Adipocyte (in vitro differentiated cells): ENCODE measurements at places on chromosomes 3 and 15.

- DNase-seq: no peak
These were observed 541.7 kb upstream of the ZNF385D start for GRCh38 chr3:22292681-22293080.

DNA sequence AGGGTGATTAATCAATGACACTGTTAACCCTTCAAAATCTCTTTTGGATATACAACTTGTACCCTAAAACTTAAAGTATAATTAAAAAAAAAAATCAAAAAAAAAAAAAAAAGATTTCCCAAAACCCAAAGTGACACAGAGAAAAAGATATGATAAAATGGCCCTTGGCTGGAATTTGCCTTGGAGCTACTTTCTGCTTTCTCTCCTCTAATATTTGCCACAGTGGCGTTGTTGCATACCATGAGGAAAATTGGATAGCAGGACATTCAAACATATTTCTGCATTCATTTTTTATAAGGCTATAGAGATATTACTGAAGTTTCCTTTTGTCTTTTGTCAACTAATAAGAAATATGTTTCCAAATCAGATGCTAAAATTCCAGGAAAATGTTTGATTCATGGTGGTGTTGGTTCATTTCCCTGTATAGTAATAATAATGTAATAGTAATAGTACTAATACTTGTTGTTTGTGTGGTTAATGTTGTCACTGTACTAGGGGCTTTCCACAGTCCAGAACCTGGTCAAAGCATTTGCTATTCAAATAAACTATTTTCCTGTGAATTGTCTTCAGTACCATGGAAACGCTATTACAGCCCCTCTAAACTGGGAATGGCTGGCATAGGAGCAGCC is 441.3 kb upstream of the THBS1 start:
- no peak for DNase-seq

GRCh38 chr15:62900071-62900802 is 142.3 kb upstream of the TPM1 start:
- no peak for DNase-seq

DNA sequence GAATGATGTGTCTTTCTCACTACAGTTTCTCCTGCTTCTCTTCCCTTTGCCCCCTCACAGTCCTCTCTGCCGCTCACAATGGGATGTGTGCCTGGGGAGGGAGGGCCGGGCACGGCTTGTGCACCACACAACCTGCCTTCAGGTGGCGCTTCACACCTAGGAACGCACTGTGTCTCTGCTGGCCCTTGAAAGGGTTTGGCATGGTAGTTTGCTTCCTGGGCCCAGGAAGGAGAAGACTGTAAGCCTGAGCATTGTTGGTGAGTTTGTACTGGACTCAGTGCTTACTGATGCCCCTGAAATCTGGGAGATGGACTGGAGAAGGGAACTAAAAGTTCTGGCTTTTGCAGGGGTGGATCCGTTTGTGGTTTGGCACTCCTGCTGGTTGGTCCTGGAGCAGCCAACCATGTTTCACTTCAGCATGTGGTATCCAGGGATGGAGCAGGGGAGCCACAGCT is 9.2 kb downstream of the ALPK3 start:
- no peak for DNase-seq

DNA sequence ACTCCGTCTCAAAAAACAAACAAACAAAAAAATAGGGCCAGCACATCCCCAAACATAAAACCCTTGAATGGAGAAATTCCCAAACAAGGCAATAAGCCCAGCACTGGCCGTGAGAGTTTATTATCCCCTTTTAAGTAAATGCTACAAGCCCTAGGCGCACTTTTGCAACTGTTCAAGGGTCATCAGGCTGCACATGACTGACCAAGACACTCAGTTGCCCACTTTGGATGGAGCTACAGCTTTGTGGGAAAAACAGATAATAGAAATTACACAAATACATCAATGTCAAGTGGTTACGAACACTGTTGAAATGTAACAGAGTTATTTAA is 33.7 kb upstream of the ZNF445 start:
- peak; percentile 9 for DNase-seq

DNA sequence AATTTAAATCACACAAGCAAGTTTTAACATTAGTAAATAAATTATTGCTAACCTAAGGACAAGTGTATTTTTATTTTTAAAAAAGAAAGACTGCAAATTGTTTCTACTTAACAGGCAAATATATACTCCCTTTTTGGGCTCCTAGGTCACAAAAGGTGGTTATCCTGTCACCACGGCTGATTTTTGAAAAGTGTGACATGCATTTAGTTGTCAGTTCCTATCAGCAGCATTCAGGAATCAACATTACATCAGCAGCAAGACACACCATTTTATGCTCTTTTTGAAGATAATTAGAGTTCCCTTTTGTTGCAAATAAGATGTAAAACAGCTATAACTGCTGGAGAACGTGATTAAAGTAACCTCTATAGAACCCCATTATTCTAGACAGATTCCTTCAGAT is 357.5 kb upstream of the TMCO5A start:
- no peak for DNase-seq

GRCh38 chr3:65114041-65114440 is 426.2 kb upstream of the ADAMTS9 start:
- no peak for DNase-seq

GRCh38 chr3:97177242-97177641 is 362.8 kb downstream of the EPHA6 start:
- DNase-seq: no peak

DNA sequence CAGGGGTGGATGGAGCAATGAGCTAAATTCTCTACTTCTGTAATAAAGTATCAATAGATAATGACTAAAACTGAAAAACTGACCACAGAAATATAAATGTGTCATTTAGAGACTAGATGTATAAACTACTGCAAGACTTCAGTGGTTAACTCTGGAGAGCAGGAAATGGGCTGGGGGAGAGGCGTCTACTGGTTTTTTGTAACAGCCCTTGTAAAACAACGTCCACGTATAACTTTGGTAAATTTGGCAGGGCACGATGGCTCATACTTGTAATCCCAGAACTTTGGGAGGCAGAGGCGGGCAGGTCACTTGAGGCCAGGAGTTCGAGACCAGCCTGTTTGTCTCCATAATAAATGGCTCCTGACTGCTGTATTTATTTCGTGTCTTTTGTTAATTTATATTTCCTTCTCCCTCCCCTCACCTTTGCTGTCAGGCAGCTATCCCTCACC is 12.5 kb downstream of the RAB27A start:
- DNase-seq: no peak

DNA sequence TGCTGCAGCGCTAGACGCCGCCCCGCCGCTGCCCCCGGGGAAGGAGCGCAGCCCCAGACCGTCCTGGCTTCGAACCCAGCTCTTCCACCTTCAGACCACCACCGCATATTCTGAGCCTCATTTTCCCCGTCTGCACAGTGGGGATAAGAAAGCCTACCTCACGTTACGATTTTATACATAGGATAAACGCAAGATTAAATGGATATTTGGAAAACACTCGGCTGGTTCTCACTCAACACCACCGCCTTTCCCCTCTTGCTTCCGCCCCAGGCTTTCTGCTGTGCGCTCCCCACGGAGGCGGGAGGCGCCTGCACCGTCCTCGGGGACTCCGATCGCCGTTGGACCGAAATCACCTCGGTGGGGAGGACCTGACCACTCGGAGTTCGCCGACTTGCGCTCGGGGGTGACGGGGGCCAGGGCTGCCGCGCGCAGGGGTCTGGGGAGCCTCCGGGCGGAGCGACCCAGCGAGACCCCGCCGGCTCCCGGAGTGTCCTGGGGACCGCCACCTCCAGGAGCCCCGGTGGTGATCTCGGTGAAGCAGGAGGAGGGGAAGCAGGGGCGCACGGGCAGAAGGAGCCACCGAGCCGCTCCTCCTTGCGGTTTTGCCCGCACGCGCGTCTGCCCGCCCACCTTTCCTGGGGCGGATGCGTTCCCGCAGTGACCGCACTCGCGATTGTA is 4.0 kb downstream of the FBXL22 start:
- DNase-seq: peak; percentile 74

- DNase-seq: no peak
These were observed 119.3 kb downstream of the TMCO5A start for GRCh38 chr15:38053776-38054175.

DNA sequence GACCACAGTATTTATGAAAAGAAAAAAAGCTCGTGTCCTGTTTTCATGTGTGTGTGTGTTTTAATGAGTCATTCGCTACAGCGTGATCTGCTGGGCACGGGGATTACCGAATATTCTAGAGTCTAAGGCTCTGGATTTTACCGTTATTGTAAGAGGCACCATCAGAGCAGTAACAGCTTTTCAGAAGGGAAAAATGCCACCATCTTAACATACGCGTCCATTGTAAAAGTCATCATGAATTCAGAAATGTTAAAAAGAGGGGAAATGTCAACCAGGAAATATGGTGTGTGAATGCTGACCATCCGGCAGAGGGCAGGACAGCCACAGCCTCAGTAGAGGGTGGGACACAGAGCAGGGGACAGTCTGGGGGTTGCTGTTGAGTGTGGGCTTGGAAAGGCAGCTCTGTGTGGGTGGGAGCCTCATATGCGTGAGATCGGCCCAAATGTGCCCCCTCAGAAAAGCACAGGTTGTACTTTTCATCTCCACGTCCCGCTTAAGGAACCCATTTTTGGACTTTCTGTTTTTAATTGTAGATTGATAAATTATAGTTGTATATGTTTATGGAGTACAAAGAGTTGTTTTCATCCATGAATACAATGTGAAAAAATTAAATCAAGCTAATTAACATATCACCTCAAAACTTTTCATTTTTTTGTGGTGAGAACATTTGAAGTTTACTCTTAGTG is 69.6 kb downstream of the ASB7 start:
- peak; percentile 80 for DNase-seq

- peak; percentile 34 for DNase-seq
These were observed 26.7 kb downstream of the KCNMB2 start for GRCh38 chr3:178562947-178563232.

DNA sequence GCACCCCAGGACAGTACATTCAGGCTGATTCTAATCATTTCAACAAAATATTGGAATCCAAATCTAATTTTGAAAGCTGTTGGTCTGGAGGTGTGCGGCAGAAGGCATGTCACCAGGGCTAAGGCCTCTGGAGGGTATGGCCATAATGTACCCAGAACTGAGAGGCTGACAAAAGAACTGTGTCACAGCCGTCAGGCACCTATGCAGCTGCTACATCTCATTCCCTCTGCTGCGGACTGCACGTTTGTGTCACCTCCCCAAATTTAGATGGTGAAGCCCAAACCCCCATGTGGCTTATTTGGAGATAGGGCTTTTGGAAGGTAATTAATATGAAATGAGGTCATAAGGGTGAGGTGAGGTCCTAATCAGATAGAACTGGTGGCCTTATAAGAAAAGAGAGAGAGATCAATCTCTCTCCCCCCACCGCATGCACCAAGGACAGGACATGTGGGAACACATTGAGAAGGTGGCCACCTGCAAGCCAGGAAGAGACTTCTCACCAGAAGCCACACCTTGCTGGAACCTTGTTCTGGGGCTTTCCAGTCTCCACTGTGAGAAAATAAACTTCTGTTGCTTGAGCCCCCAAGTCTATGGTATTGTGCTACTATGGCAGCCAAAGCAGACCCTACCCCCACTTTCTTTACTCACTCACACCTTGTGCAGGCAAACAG is 22.8 kb downstream of the ADPGK start:
- DNase-seq: no peak

- no peak for DNase-seq
These were observed 3.5 kb upstream of the TM4SF18 start for GRCh38 chr3:149336925-149337324.

GRCh38 chr3:56424885-56425284 is 43.4 kb downstream of the ERC2 start:
- DNase-seq: no peak

GRCh38 chr15:89003865-89004725 is 84.2 kb upstream of the ABHD2 start:
- peak; percentile 53 for DNase-seq

DNA sequence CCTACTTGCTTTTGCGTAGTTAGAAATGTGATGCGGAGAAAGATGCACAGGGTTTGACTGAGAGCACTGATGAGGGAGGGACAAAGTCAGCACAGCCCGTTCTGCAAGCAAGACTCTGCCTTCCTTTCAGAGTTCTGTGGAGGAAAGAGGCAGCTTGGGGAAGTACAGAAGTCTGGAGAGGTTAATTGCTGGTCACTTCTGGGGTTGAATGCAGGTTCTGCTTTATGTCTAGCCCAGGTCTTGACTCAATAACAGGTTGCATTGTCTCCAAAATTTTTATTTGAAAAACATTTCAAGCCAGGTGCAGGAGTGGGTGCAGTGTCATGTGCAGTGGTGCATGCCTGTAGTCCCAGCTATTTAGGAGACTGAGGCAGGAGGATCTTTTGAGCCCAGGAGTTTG is 461.7 kb downstream of the NR2F2 start:
- no peak for DNase-seq

DNA sequence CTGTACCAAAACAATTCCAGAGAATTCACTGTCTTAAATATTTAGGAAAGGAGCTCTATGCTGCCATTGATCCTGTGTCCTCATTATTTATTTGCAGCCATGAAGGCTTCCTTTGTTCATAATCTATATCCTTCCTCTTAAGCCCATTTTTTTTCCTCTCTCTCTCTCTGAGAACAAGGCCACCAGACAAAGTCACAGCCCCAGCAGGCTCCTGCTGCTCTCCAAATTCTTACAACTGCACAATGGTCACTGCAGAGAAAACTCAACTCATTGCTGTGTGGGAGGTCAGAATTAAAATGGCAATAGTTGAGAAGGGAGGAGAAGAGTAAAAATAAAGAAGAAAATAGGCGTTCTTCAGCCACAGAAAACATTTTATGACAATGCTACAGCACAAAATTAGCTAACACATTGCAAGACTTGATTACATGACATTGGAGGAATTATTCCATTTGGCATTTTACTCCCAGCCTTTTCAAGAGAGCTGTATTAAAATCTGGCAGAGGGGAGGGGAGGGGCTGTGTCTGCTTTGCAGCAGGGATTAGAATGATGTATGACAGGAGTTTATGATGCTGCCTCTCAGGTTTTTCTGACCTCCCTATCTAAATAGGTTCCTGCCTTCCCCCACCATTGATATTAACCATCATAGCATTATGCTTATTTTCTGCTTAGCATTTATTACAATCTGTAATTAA is 399.7 kb upstream of the THBS1 start:
- DNase-seq: peak; percentile 57

DNA sequence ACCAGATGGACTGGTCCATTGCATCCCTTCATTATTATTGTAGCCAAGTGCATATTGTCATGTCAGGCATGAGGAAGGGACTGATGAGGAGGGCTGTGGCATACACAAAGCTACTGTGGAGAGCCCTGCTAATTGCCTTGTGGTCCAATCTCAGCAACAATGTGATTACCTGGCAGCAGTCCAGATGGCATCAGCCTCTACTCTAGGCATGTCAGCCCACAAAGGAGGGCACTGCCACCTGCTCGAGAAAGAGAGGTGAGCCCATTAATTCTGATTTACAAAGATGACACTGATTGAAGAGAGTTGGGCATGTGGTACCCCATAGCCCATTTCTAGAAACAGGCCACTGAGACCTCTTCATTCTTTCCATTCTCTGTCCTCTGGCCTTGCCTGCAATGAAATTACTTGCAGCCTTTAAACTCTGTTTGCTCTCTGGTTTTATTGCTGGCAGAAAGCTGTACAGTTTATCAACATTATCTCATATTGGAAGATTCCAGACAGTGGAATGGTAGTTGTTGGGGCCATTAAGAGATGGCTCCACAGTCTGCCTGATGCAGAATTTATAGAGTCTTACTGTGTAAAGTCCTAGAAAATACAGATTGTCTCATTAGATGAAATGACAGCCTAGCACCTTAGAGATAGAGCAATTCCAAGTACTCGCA is 307.7 kb downstream of the ARPP21 start:
- DNase-seq: no peak
